Cortex of kidney (tissue), 1 donor: ENCODE measurements at places on chromosomes 7 and 10.

DNA sequence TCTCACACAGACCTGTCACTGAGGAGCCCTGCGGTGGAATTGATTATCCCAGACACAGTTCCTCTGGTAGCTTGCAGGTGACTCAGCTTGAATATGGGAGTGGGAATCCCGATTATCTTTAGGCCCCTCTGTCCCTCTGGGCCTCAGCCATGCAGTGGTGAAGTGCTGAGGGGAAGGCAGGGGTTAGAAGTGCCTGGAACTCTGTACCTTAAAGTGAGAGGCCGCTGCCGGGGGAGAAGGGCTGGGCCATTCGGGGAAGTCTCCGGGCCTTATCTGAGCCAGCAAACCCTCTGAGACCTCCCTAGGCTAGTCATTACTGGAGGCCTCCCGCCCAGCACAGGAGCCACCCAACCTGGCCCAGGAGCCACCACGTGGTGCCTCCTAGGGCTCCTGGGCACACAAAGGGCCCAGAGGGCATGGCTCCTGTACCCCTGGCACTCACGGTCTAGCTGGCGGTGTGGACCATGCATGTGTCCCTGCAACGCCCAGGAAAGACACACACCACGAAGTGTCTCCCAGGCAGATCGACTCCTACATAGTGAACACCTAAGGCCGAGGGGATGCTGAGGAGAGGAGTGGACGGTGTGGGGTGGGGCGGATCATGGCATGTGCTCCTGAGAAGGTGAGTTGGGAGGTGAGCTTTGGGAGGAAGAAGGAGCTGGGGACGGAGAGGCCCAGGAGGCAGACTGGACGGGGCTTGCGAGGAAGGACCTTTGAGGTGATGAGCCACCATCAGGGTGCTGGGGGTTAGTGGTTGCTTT, 56.2 kb downstream of the HK1 start:
- no peak for DNase-seq

DNA sequence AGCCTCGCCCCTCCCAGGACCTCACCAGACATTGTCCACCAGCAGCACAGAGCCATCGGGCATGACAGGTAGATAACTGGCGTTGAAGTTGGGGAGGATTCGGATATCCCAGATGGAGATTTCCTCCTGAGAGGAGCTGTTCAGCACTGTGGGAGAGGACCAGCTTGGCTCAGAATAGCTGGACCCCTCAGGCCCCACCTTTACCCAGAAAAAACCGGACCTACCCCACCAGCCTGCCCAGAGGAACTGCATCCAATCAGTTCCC, 1.5 kb downstream of the TRAPPC14 start:
- no peak for DNase-seq

- DNase-seq: no peak
Measured at GRCh38 chr7:157683747-157684156, 346.9 kb downstream of the DNAJB6 start.

DNA sequence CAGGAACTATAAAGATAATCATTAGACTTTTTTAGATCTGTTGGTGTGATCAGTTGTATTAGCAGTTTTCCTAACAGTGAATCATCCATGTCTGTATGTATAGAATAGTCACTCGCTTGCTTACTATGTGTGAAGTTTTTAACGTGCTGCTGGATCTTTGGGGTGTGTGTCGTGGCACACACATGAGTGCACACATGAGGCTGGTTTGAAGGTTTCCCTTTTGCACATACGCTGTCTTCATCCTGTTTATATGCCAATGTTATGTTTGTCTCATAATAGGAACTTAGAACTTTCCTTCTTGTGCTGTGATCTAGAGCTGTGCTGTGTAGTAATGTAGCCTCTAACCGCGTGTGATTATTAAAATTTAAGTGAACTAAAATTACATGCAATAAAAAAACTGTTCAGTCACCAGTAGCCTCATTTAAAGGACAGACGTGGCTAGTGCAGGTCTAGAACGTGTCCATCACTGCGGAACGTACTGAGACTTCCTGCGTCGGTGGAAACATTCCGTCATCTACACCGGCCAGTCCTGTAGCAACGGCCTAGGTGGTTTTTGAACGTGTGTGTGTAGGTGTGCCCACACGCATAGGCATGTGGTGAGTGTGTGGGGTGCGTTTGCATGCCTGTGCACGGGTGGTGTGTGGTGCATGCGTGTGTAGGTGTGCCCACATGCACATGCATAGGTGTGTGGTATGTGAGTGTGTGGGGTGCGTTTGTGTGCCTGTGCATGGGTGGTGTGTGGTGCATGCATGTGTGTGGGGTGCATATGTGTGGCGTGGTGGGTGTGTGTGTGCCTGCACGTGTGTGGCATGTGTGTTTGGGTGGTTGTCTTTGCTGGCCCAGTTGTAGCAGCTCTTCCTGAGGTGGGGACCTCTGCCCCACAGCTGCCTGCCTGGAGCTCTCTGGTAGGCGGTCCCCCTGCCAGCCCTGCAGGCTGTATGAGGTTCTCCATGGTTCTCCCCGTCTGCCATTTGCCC, 56.6 kb downstream of the INPP5A start:
- no peak for DNase-seq
